ENCODE measurements at places on chromosomes 3 and 15.

- no peak for DNase-seq
These were observed 104.3 kb downstream of the NEO1 start for GRCh38 chr15:73156431-73157191.

GRCh38 chr3:57164217-57164656 is 916 bp downstream of the IL17RD start:
- peak; percentile 53 for DNase-seq

DNA sequence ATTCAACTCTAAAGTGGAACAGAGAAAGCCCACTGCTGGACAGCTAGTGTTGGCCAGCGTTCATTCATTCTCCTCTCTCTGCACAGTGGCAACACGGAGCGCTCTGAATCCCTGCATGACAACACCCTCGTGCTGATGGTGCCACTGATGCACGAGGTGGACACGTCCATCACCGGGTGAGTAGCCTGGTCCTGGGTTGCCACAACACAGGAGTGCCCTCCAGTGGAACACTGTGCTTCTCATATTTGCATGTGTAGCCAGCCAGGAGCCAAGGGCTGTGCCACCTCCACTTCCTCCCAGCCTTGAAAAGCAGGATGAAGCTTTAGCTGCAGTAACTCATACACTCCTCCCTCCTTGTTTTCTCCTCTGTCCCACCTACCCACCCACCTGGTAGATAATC is 120.0 kb upstream of the CTDSPL start:
- peak; percentile 32 for DNase-seq

- no peak for DNase-seq
These were observed 218.3 kb downstream of the FHIT start for GRCh38 chr3:61032991-61033390.

GRCh38 chr15:80526556-80527340 is 122.6 kb downstream of the ARNT2 start:
- DNase-seq, result no peak

DNA sequence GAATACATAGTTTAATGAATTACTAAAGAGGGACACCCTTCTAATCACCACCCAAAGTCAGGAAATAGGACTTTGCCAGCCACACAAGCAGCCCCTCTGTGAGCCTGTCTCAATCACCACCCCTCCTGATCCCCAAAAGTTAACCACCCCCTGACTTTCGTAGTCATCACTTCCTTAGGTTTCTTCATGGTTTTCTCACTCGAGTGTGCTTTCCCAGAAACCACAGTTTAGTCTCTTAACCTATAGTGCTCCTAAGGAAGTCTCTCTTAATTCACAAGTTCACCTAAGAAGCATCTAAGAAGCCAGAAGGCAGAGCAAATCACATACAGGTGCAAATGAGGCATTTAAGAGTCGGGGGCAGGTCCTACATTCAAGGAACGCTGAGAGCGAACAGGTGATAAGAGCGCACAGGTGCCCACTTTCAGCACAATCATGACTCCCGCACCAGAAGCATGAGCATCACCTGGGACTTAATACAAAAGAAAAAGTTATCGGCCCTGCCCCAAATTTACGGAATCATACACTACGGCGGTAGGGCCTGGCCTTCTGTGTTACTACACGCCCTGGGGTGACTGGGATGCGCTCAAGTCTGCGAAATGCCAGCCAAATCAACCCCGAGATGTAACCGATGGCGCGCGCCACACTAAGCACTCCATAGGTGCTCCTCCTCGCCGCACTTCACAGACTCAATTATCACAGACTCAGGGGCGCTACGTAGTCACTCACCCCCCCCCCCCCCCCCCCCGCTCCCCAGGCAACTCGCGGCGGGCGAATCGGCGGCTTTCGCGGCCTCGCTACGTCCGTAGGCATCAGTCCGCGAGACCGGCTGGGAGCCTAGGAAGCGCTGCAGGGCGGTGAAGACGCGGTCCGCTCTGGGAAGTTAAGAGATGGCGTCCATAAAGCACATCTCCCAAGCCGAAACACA is 815 bp downstream of the ULK4 start:
- peak; percentile 50 for DNase-seq

DNA sequence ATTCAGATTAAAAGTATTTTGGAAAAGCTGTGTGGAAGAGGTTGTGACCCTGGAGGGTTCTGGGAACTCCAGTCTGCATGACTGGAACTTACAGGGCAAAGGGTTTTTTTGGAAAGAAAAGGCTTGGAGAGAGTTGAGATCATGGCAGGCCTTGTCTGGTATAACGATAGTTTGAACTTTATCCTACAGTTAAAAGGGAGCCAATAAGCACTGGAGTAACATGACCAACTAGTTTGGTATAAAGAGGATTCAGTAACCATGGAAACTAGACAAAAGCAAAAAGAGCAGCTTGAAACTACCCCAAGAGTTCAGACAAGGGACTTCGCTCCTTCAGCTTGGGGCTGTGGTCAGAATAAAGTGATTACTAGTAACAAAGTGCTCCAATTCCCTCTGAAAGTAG is 151.2 kb upstream of the TMCO5A start:
- DNase-seq, result no peak

- DNase-seq, result no peak
These were observed 18.6 kb downstream of the KBTBD13 start for GRCh38 chr15:65095011-65095746.

- DNase-seq, result no peak
These were observed 21.4 kb downstream of the ARL8B start for GRCh38 chr3:5143464-5143863.

DNA sequence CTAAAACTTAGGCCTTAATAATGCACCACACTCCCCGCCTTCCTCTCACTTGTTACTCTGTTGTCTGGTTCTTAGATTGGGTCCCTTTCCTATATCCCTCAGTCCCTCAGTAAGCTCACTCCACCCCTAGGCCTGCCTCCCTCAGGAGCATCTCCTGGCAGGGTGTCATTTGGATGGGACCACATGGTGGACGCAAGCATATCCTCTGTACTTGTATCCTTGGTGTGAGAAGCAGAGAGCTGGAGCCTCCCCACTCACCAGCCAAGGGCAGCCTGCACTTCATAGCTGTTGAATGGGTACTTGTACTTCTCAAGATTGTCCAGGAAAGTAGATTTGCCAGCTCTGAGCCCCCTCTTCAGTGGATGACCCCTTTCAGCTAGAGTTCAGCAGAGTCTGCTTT is 11.6 kb downstream of the SEC61A1 start:
- DNase-seq, result no peak
